Effector memory CD4-positive, alpha-beta T cell (primary cell): ENCODE measurements at places on chromosomes 3 and 15.

- no peak overlapping the region for H3K27ac ChIP-seq
- H3K4me3 ChIP-seq, result no peak overlapping the region
- DNase-seq, result no peak
- no peaks in the 10 kb centered on the region for H3K4me1 ChIP-seq
- H3K27me3 ChIP-seq, result no peaks in the 10 kb centered on the region
Measured at GRCh38 chr3:24128199-24129005, 183.3 kb downstream of the NR1D2 start.

GRCh38 chr3:158809642-158810041 is 7.8 kb downstream of the MFSD1 start:
- no peaks in the 10 kb centered on the region for H3K27me3 ChIP-seq
- H3K4me3 ChIP-seq, result no peak overlapping the region
- H3K36me3 ChIP-seq, result peaks cover 46% of the 10 kb centered on the region
- DNase-seq, result no peak
- H3K27ac ChIP-seq, result no peak overlapping the region

DNA sequence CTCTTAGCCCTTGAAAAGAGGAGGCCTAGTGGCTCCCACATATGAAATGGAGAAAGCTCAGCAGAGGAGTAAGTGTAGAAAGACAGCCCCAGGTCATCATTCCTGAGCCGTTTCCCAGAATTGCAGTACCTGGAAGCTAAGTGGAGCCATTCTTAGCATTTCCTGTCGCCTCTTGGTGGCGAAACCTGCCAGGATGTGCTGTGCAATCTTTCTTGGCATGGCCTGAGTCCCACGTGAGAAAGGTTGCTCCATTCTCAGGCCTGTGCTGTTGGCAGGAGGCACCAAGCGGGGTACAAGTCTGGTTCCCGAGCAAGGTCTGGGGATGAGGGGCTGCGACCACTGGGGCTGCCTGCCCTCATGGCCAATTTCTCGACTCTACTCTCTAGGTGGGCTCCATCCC is 207.2 kb upstream of the TPM1 start:
- H3K4me3 ChIP-seq, result no peak overlapping the region
- no peak overlapping the region for H3K27ac ChIP-seq
- H3K4me1 ChIP-seq, result no peaks in the 10 kb centered on the region

- H3K27ac ChIP-seq, result no peak overlapping the region
- no peaks in the 10 kb centered on the region for H3K36me3 ChIP-seq
- DNase-seq, result no peak
- H3K27me3 ChIP-seq, result no peaks in the 10 kb centered on the region
- H3K4me1 ChIP-seq, result peaks cover 42% of the 10 kb centered on the region
Measured at GRCh38 chr15:63523306-63523990, 19.1 kb downstream of the USP3 start.

DNA sequence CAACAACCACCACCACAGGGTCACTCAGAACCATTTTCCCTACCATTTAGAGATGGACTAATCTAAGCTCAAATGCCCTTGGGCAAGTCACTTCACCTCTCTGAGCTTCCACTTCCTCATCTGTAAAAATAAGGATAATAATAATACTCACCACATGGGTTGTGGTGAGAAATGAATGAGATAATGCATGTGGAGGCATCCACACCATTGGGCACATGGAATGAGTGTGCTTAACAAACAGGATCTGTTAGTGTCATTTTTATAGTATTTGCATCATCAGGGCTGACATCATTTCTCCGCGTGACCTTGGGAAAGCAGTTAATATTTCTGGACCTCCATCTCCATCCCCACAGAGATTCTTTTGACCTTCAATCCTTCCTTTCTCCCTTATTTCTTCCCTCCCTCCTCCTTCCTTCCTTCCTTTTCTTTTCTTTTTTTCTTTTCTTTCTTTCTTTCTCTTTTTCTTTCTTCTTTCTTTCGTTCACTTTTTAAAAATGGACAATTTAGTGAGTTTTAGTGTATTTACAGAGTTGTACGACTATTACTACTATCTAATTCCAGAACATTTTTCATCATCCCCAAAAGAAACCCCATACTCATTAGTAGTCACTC is 7.7 kb upstream of the RFT1 start:
- no peaks in the 10 kb centered on the region for H3K36me3 ChIP-seq
- H3K4me1 ChIP-seq, result no peaks in the 10 kb centered on the region
- H3K27ac ChIP-seq, result no peak overlapping the region
- H3K27me3 ChIP-seq, result no peaks in the 10 kb centered on the region
- no peak for DNase-seq

DNA sequence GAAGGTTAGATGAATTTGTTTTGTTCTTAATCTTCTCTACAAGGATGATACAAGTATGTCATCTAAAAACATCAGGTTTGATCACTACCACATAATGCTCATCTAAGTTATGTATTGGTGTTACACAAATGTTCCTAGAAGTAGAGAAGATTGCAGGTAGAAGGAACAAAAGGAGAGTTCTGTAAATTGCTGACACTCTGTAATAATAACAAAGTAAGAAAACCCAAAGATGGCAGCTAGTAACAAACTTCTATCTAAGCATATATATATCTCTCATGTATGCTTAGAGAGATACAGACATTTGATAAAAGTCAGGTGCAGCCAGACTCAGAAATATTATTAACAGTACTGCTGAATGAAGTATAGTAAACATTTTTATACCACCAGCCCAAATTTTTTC is 20.2 kb upstream of the CFAP44 start:
- H3K4me3 ChIP-seq, result no peak overlapping the region
- no peaks in the 10 kb centered on the region for H3K4me1 ChIP-seq
- DNase-seq, result no peak
- H3K27me3 ChIP-seq, result no peaks in the 10 kb centered on the region
- peaks cover 16% of the 10 kb centered on the region for H3K36me3 ChIP-seq
- H3K27ac ChIP-seq, result no peak overlapping the region
